ENCODE measurements at places on chromosomes 2 and 18.

DNA sequence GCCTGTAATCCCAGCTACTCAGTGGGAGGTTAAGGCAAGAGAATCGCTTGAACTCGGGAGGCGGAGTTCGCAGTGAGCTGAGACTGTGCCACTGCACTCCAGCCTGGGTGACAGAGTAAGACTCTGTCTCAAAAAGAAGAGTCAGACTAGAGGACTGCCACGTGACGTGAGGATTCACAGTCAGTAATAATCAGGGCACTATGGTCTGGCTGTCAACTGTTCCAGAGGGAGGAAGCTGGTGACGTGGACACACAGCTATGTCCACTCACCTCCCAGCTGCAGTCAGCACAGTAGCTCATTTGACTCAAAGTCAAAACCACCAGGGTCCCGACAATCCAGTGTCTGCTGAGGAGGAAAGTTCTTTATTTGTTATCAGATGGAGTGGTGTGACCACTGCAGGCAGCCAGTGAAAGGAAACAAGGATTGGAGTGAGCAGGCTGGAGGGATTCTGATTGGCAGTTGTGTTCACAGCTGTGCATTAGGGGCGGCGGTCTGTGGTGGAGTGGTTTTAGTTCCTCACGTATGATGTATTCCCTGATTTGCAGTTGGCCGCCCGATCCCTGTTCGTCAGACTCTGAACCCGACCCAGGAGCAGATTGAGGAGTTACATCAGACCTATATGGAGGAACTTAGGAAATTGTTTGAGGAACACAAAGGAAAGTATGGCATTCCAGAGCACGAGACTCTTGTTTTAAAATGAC lies 37.9 kb downstream of the MOGAT1 start:
- DNase-seq: peak; percentile 60

DNA sequence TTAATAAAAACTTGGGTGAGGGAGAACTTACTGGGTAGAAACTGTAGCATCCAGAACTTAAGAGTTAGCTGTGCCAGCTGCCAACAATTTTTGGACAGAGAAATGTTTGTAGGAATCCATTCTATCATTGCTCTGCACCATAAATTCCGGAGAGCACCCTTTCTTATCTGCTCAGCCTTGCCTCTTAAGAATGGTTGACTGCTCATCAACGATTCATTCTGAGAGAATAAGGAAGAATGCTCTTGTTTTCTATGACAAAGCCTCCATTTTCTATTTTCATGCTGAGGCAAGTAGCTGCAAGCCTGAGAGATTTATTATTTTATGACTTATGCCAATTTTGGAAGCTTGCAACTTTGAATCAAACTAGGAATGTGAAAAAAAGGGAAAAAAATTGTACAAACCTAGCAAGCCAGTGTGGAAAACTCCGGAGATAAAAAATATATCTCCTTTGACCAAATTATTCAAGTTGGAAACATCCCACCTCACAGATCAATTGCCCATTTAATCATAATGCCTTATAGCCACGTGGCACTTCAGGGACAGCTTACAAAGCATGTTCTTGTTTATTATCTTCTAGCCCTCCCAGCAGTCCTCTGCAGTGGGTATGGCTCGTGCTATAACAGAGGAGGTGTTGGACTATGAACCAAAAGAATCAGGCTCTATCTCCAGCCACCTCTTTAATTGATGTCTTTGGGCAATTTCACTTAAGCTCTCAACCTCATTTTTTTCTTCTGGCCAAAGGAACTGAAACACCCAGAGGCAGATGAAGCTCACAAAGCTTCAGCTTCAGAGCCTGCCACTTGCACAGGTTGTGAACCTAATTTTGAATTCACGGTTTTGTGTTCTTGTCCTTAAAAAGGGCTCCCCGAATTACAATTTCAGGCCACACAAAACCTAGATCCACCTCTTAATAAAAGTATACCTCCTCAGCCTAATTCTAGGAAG lies 40.9 kb upstream of the ATL2 start:
- no peak for DNase-seq

- DNase-seq: no peak
Observed at GRCh38 chr18:32511147-32511546, 40.5 kb upstream of the GAREM1 start.

DNA sequence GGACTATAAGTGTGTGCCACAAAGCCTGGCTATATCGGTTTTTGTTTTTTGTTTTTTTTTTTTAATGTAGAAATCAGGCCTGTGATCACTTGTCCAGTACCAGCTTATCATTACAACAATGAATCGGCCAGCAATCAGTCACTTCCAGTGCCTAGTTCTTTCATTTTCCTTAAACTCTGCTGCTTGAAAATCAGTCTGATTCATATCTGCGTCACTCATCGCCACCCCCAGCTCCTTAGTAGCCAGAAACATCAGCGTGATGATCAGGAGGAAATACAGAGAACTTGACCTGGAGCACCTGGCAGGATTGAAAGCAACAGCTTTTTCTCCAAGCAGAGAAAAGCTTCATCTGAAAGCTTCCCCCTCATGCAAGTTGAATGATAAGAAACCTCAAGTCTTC lies 75.4 kb downstream of the SPTBN1 start:
- no peak for DNase-seq

- DNase-seq: no peak
Observed at GRCh38 chr2:120231564-120231973, 8.4 kb upstream of the TMEM185B start.

DNA sequence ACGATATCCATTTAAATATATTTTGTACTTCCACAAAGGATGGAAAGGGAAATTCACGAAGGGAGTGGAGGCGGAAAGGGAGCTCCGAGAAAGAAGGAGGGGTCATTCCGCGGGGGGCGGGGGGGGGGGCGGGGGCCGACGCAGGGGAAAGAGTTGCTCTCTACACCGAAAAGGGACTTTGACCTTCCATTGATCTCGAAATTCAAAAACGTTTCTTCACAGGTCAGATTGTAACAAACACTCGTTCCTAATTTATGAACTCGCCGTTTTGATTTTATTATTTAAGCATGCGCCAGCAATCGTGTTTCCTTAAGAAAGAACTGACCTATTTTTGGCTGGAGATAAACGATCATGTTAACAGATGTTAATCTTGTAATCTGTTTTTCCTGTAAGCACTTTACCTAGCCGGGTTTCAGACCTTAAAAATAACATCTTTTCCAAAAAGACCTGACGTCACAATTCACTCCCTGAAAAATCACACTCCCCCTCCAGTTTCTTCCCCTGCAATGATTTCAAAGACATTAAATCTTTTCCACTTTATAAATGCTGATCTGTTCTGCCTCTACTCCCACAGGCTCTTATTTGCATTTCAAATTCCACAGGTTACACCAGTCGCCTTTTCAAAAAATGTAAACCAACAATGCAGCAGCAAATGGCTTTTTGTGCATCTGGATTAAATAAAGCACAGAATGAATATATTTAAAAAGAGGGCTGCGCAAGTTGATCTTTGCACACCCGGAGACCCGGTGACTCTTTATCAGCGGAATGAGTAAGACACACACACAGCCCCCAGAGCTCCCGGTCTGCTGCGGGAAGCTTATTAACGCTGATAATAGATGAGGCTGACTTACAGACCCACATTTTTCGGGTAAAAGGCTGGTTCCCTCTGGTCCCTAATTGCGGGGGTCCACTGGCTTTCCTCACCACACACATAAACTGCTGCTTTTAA lies 1.6 kb downstream of the ZNF516 start:
- no peak for DNase-seq

- no peak for DNase-seq
Observed at GRCh38 chr2:105600949-105601794, 143.5 kb upstream of the NCK2 start.

- no peak for DNase-seq
Observed at GRCh38 chr2:72008608-72009007, 139.1 kb downstream of the CYP26B1 start.

DNA sequence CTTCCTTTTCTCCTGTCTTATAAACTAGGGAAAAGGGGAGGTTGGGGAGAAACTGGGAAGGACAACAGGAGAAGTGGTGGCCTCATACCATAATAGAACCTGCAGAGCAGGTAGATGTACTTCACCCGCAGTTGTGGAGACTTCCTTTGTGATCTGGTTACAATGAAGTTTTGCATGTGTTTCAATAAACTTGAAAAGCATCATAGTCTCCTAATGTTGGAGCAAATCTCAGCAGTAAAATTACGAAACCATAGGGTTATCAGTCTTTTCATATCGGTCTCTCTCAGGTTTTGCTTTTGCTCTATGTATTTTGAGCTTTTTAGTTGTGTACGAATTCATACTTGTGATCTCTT lies 30.5 kb downstream of the ANO7 start:
- DNase-seq: no peak

DNA sequence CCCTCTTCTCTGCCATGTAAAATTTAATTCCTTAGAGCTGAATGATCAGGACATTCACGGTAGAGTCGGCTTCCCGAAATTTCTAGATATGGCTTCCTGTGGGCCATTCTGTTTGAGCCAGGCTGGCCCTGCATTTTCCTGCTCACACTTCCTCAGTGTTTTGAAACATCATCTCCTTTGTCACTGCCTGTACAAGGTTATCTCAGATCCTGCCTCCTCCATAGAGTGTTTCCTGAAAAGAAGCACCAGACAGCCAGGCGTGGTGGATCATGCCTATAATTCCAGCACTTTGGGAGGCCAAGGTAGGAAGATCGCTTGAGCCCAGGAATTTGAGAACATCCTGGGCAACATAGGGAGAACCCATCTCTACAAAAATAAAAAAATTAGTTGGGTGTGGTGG lies 43.6 kb downstream of the GRHL1 start:
- no peak for DNase-seq

DNA sequence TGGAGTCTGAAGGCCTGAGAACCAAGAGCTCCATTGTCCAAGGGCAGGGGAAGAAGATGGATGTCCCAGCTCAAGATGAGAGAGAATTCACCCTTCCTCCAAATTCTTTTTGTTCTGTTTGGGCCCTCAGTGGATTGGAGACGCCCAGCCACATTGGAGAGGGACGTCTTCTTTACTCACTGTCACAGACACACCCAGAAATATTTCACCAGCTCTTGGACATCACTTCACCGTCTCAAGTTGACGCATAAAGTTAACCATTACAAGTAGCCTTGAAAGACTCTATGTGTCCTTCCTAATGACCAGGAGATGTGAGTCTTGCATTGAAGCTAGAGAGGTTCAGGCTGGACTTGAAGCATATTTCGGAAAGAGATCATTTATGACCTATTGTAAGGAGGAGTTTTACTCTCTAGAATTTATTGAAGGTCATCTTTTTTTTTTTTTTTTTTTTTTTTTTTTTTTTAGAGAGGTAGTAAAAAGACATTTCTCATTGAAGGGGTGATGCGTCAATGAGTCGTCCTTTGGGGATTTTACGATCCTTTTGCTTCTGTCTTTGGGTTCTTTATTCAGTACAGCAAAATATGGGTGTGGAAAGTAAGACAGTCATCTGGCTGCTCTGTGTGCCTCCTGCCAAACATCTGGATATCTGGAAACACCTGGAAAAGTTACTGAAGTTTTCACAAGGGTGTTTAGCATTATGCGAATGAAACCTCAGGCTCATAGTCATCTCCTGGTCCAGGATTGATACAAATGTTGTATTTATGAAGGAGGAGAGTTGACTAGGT lies 118.1 kb downstream of the PRPF40A start:
- DNase-seq: no peak

DNA sequence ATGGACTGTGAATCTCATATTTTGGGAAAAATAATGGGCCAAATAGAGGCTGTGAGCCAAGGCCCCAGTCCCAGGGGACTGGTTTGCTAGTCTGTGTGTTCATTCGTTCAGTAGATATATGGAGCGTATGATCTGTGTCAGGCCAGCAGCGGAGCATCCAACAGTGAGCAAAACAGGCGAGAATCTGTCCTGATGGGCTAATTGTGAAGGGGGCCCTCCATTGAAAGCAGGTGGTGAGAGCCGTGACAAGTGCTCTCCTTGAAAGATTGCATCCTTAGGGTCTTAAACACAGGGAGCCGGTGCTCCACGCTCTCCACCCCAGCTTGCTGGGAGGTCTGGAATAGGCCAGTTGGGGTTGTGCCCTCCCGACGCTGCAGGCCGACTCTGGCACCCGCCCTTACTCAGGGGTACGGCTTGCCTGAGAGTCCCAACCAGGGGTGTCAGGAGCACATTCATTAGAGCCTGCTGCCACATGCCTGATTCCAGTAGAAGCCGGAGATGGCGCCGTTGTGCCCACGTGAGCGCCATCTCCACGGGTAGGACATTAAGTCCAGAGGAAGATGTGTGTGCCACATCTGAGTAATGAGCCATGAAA lies 213.3 kb downstream of the SH3RF3 start:
- DNase-seq: no peak

GRCh38 chr2:157899125-157899839 lies 23.2 kb upstream of the ACVR1 start:
- DNase-seq: no peak

- DNase-seq: no peak
Observed at GRCh38 chr18:70292628-70293027, 3.8 kb downstream of the SOCS6 start.

DNA sequence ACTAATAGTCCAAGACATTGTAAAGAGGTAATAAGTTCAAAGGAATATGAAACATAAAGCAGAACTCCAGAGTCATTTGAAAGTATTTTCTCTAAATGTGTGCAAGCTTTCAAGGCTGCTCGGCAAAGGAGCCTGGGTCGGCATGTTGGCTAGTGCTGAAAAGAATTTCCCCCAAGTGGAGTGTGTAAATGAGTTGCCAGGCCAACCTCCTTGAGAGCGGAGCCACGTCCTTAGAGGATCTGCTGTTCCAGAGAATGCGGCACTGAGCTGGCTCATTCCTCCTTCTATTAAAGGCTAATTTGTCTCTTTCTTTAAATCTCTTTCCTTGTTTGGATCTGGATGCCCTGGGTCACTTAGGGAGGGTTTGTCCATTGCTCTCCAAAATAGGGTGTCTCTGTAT lies 127.5 kb downstream of the RDH14 start:
- no peak for DNase-seq

DNA sequence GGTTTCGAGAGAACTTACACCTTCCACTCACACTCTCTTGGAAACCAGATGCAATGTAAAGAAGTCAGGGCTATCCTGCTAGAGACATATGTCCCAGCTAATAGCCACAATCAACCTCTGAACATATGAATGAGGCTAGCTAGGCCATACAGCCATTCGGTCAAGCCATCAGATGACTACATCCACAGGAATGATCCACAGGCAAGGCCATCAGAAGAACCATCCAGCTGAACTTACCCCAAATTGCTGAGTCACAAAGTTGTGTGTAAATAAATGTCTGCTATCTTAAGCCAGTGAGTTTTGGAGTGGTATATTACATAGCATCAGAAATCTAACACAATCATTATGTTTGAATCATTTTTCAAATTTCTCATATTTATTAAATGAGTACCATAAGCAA lies 5.2 kb upstream of the SPAST start:
- DNase-seq: no peak

DNA sequence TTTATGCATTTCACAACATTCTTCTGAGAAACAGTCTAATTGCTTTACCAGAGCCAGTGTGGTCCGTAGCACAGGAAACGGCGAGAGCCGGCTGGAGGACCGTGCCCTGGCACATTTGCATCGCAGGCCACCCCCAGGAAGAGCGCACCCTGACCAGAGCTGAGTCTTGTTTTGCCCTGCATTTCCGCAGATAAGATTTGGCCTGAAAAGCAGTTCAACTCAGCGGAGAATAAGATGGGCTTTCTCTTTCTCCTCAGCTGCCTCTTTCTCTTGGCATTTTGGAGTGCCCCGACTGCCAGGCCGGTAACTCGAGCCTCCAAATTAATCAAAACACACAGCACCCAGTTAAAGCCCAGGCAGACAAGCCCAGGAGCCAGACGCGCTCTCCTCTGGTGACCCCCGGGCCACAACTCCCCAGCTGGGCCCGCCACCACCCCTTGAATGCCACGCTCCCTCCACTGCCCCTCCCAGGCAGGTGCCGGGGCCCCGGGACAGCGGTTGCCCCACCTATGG lies 464 bp downstream of the COL4A4 start:
- DNase-seq: no peak

Data from CD4-positive, alpha-beta T cell treated with Interleukin-15 for 1 hour (primary cell).